COR-L47 (cell line): ENCODE measurements at places on chromosomes 13 and 19.

GRCh38 chr13:63287926-63288325, 1872.3 kb upstream of the PCDH20 start:
- DNase-seq: no peak

DNA sequence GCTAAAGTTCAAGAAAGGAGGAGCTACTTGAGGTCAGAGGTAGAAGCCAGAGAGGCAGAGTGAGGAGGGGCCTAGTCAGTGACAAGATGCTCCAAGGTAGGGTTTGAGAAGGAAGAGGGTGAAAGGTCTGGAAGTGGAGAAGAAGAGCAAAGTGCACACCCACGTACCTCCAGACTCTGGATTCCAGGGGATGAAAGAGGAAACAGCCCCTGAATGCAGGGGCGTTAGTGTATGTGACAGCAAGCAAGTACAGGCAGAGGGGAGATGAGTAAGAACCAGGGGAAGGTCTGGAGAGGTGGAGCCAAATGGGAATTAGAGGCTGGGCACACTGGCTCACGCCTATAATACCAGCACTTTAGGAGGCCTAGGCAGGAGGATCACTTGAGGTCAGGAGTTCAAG, 8.7 kb downstream of the RPS28 start:
- DNase-seq: no peak

DNA sequence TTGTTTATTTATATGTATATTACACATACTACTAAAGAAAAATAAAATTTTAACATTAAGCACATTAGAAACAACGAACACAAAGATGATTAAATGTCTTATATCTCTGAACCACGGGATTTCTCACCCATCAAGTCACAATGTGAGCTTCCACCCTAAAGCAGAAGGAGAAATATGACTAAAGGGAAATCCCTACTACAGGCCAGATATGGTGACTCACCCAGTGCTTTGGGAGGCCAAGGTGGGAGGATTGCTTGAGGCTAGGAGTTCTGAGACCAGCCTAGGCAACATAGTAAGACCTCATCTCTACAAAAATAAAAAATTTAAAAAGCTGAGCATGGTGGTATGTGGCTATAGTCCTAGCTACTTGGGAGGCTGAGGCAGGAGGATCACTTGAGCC, 24.6 kb downstream of the DCT start:
- no peak for DNase-seq

GRCh38 chr19:46297700-46298478, 1.0 kb downstream of the HIF3A start:
- no peak for DNase-seq

- DNase-seq: no peak
These were observed 36.4 kb downstream of the LYL1 start for GRCh38 chr19:13066226-13066625.

- peak; percentile 56 for DNase-seq
These were observed 128.0 kb upstream of the VSTM2B start for GRCh38 chr19:29397748-29398147.

DNA sequence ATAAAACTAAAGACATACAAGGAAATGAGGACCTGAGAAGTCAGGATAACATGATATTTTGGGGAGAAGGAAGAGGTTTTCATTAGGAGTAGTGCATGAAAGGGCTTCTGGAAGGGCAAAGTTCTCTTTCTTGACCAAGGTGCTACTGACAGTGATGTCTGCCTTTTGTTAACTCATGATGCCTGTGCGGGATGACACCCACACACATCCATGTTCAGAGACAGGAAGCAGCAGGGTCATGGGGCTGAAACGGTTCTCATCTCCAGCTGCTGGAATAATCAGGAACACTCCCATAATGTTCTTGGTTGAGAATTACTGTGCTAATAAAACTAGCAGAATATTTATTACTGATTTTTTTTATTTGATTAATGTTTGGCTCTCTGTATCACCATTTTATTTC, 29.1 kb downstream of the KCNC3 start:
- no peak for DNase-seq

DNA sequence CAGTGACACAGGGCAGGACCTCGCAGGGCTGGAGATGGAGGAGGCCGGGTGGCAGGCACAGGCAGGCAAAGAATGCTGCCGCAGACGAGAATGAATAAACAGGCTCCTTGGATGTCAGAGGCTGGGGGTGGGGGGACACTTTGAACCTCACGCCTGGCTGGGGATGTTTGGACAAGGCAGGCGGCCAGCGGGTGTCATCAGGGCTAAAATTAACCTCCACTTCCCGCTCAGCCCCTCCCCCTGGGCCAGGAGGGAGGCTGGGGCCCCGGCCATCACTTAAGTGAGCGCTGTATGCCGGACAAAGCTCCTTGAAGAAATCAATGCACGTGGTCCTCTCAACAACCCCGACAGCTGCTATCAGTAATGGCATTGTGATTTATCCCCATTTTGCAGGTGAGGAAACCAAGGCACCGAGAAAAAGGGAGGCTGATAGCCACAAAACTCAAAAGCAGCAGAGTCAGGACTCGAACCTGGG, 10.3 kb upstream of the FUT5 start:
- no peak for DNase-seq

DNA sequence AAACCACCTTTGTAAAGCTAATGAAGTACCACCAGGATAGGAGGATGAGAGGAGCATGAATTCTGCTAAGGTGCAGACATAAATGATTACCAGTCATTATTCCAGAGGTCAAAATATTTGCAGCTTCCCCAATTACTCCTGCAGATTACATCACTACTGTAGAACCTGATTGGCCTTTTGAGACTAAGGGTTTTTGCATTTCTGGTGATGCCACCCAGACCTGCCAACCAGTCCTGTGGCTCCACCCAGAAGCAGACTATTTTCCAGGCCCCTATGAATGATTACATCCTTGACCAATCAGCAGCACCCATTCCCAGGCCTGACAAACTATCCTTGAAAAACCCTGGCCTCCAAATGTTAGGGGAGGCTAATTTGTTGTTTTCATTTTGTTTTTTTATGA, 11.2 kb upstream of the KCNC3 start:
- DNase-seq: no peak
